ENCODE measurements at places on chromosomes 1 and 21.

DNA sequence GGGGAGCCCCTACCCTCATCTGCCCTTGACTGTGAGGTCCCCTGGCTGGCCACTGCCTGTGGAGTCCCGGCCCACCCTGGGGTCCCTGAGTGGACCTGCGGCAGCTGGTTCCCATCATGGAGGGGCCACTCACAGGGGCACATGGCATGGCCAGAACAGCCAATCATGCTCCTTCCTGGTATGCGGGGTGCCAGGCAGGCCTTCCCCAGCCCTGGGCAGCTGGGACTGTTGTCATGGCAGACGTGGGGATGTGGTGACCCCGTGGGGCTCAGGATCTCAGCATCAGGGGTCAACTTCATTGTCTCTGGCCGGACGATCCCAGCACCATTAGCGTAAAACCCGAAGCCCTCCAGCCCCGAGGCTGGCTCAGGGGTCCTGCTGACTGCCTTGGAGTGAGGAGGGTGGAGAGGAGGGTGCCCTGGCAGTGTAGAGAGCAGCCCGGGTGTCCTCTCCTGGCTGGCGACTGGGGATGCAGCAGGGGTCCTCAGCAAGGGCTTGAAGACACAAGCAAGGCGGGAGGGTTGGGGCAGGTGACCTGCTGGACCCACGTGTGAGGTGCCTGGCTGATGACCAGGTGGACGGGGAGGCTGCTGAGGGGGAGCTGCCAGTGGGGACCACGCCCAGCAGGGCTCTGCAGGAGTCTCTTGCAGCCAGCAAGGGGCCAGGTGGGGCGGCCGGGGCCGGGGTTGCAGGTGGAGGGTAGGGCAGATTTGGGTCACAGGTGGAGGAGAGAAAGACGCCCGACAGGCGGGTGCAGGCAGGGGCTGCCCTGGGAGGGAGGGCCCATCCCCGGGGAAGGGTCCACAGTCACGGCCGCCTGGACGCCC lies 45.1 kb downstream of the TRIM11 start:
- DNase-seq: no peak

GRCh38 chr1:166884971-166885370 lies 8.9 kb upstream of the TADA1 start:
- DNase-seq: no peak

DNA sequence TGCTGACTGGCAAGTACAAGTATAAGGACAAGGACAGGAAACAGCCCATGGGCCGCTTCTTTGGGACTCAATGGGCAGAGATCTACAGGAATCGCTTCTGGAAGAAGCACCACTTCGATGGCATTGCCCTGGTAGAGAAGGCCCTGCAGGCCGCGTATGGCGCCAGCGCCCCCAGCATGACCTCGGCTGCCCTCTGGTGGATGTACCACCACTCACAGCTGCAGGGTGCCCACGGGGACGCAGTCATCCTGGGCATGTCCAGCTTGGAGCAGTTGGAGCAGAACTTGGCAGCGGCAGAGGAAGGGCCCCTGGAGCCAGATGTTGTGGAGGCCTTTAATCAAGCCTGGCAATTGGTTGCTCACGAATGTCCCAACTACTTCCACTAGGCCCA lies 32.0 kb downstream of the SLC16A1 start:
- DNase-seq: no peak

GRCh38 chr1:92901126-92901525 lies 60.1 kb downstream of the DIPK1A start:
- no peak for DNase-seq

DNA sequence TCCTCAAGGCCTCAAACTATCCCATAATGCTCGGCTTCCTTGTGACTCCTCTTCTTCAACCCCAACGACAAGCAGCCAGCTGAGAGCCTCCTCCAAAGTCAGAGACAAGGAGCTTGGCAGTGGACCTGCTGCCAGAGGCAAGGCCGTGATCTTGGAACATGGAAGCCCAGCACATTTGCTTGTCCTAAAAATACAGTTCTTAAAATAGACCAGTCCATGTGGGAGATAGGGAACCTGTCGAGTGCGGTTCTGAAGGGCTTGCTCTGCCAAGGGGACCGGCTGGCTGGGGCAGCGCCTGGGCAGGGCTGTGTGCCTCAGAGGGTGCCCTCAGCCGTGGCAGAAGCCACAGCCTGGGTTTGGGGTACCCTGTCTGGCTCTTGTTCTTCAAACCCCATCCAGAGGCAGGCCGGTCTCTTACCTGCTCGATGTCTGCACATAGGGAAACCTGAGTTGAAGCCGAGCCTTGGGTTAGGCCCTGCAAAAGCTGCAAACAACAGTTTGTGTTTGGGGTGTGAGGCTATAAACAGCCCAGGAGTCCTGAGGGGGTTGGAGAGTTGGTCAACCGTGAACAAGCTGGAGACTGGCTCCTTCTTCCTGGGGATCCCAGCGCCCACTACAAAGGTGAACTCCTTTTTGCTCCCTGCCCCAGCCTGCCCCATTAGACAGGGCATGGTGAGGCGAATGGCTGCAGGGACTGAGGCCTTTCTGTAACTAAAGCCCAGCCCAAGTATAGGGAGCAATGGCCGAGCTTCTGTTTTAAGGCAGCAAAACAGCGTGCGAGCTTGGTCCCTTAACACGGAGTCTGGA lies 228.8 kb downstream of the CAMTA1 start:
- no peak for DNase-seq

DNA sequence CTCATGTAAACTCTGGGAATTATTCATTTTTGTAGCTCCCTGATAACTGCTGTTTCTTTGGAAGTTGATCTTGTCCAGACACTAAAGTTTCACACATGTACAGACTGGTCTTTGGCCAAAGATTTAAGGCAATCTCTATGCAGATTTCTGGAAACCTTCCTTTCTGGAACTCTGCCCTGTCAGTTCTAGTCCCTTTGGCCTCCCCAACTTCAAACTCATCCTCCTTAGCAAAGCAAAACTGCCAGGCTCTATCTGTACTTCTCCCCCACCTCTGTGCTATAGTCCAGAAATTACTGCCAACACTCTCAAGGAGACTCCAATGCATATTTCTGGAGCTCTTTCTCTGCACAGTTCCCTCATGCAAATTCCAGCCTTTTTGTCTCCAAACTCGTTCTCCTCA lies 36.5 kb downstream of the C1orf198 start:
- no peak for DNase-seq

DNA sequence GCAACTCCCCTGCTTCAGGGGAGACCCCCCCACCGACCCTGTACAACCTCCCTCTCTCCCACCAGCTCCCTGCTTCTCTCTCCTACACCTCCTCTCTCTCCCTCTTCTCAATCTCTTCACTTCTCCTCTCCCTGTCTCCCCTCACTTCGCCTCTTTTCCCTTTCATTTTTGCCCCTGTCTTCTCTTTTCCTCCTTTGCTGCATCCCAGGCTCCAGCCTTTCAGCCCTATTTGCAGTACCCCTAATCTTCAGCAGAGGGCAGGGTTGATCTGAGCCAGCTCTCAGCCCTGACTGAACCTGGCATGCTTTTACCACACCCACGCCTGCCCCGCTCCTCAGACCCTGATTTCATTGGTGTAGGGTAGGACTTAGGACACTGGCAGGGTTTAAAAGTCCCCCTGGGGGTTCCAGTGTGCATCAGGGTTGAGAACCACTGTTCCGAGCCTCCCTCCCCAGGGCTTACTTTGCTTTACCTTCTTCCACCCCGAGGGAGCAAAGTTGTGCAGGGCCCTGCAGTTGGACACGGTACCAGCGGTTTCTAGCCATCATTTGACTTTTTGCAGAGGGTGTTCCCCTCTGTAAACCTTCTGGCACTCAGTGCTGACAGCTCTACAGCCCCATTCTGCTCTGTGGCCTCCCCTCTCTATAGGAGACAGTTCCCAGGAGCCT lies 67.3 kb upstream of the CNTN2 start:
- DNase-seq: peak; percentile 40

DNA sequence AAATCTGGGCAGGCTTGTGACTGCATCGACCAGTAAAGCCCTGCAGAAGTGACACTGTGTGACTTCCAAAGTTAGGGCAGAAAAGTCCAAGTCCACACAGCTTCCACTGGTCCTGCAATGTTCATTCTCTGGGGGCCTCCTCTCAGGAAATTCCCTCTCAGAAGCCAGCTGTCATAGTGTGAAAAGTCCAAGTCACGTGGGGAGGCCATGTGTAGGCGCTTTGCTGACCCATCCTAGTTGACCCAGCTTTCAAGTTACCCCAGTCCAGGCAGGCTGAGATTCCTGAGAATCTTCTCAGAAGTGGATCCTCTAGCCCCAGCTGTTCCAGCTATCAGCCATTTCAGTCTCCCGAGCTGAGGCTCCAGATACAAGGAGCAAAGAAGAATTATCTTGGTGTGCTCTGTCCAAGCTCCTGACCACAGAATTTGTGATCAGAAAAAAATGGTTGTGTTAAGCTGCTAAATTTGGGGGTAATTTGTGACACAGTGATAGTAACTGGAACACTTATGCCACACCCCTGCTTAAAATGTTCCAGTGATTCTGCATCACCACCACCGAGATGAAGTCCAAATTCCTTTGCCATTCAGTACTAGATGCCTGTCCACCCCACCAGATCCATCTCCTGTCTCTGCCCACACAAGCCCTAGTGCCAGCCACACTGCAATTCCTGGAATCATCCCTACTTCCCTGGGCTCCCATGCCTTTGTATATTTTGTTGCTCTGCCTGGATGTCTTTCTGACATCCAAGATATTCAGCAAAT lies 2.5 kb upstream of the STUM start:
- DNase-seq: no peak

- peak; percentile 70 for DNase-seq
Observed at GRCh38 chr1:10909697-10910680, 102.5 kb upstream of the TARDBP start.

DNA sequence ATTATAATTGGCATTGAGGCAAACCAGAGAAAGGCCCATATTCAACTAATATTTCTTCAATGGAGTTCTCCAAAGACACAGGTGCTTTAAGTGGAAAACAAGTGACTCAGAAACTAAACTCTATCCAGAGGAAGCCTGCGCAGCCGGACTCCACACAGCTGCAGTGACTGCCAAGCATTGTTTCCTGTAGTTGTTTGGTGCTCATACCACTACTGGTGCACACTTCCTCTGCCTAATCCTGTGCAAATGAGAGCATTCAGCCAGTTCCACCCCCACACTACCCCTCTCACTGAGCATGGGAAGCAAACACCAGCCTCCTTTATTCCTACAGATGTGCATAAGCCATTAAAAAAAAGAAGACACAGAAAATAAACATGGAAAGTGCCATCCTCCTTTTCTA lies 102.9 kb downstream of the VAV3 start:
- no peak for DNase-seq

DNA sequence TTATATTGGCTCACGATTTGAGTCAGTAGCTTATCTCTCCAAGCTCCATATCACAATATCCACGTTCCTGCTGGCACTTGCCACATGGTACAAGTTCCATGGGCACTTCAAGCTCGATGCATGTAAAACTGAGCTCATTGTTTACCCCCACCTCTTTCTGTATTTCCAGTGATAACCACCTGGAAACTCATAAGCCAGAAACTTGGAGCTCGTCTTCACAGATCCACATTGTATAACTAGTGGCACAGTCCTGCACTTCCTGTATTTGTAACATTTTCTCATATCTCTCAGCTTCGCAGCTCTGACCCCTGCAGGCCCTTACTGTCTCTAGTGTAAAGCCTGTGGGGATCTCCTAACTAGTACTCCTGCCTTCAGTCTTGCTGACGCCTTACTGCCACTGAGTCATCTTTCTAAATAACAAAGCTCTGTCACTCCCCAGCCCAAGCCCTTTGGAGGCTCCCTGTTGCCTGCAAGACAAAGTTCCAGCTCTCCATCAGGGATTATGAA lies 6.5 kb upstream of the C2CD4D start:
- no peak for DNase-seq

- DNase-seq: no peak
Observed at GRCh38 chr1:86905875-86906274, 8.1 kb downstream of the SELENOF start.

- DNase-seq: no peak
Observed at GRCh38 chr1:171298696-171299095, 15.3 kb upstream of the FMO4 start.

GRCh38 chr1:160124705-160125478 lies 9.3 kb downstream of the ATP1A2 start:
- no peak for DNase-seq

- no peak for DNase-seq
Observed at GRCh38 chr1:118102445-118102844, 82.6 kb downstream of the SPAG17 start.

GRCh38 chr1:167439301-167439988 lies 78.9 kb downstream of the CD247 start:
- no peak for DNase-seq

DNA sequence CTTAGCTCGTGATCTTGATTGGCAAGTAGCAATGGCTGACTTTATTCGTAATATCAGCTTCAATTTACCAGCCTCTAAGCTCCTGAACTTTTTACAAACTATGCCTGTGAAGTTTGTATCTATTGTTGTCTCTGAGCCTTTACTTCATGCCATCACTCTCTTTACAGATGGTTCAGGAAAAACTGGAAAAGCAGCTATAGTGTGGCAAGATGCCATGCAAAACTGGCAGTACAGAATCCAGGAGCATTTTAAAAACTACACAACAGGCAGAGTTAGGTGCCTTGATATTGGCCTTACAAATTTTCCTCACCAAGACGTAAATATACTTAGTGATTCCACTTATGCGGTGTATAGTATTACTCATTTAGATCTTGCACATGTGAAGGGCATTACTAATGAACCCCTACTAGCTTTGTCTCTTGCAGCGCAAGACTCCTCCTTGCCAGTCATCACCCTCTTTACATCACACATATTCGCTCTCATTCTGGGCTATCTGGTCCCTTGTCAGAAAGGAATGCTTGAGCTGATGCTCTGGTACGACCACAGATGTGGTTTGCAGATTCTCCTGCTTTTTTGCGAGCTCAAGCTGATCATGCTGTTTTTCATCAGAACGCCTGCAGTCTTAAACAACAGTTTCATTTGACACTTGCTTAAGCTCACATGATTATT lies 36.3 kb downstream of the CLCA1 start:
- no peak for DNase-seq

DNA sequence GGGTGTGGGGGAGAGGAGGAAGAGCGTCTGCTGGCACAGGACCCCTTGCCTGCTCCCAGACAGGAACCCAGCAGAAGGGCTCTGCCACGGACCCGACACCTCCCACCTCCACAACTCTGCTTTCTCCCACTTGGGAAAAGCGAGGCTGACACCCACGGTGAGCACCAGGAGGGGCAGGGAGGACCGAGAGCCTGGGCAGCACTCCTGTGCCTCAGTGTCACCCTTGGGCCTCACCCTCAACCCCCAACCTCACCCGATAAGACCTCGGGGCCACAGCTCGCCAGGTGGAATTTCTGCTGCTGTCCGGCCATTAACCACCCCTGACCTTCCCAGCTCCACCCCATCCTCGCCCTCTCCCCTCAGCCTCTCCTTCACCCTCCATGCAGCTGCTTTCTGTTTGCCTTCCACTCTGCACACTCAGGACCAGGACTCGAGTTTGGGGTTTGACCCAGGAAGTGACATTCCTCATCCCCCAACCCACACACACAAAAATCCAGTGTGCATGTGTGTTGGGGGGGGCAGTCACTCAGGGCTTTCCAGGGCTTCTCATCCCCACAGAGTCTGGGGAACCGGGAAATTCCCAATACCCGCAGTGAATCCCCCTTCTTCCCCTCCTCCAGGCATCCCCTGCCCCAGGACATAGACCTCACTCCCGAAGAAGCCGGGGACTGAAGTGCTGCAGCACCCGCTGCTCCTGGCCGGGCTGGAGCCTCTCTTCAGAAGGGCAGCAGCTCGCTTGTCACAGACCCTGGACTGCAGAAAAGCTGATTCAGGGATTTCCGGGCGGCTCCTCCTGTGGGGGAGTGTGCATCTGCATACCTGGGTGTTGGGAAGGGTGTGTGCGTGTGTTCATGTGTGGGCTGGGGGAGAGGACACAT lies 65.8 kb downstream of the SYT2 start:
- no peak for DNase-seq
